ENCODE measurements at places on chromosomes 4 and X.

DNA sequence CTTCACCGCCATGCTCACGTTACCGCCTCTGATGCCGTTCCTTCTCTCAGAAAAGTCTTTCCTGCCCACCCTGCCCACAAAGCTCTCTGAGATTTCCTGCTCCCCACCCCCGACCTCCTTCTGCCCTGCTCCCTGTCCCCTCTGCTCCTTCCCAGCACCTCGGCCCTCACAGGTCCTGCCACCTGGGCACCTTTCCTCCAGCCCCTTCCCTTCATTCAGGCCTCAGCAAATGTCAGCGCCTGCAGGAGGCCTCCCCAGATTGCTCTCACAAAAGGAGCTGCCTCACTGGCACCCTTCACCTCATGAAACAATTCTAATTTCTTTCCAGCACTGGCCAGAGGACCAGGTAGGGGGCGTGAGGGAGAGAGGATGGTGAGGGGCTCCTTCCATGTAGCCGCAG is 33.6 kb upstream of the MXD4 start:
- DNase-seq: no peak

DNA sequence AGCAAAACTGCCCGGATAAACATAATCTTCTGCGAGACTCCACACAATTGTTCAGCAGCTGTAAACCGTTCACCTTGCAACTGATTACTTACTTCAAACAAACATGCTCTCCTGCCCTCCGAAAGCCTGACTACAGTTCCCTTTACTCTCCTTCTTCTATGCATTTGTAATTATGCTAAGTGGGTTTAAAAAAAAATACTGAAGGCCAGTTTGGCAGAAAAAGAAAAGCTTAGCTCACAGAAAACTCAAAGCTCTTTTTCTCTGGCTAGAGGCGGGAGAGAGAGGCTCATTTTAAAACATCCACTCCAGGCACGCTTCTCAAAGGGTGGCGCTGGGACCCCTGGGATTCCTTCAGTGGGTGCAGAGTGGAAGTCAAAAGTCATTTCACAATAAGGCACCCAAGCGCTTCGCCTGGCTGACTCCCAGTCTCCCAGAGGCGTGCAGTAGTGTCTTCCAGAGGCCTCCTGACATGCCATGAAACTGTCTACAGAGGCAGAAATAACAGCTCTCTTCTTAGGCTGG is 1.9 kb downstream of the DHRSX start:
- DNase-seq: no peak

GRCh38 chr4:100962698-100963097 is 384.6 kb downstream of the PPP3CA start:
- no peak for DNase-seq

DNA sequence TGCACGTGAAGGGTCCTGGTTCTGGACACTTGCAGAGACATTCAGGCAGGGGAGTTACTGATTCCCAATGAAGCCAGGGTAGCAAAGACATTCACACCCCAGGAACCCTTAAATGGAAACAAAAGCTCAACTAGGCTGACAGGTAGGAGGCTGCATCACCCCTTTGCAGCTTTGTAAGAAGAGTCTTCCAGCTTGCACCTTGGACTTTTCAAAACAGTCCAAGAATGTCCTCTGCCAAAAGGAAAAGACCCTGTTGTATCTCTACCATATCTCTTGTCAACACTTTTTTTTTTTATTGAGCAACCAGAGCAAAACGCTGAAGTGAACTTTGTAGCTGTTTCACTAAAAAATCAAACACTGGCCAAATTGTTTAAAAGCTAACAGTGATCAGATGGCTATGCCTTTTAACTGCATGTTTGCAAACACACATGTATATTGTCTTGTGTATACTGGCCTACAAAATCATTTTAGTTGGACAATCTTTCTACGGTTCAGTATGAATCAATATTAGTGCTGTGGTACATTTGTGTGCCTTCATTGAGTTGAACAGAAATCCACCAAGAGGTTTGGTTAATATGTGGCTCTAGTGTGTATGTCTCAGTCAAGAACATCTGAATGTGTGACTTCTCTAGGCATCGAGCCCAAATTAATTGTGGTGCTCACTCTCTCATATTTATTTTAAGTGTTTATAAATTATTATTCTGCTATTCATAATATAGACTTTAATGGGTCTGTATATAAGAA is 18.5 kb upstream of the WWC2 start:
- no peak for DNase-seq

DNA sequence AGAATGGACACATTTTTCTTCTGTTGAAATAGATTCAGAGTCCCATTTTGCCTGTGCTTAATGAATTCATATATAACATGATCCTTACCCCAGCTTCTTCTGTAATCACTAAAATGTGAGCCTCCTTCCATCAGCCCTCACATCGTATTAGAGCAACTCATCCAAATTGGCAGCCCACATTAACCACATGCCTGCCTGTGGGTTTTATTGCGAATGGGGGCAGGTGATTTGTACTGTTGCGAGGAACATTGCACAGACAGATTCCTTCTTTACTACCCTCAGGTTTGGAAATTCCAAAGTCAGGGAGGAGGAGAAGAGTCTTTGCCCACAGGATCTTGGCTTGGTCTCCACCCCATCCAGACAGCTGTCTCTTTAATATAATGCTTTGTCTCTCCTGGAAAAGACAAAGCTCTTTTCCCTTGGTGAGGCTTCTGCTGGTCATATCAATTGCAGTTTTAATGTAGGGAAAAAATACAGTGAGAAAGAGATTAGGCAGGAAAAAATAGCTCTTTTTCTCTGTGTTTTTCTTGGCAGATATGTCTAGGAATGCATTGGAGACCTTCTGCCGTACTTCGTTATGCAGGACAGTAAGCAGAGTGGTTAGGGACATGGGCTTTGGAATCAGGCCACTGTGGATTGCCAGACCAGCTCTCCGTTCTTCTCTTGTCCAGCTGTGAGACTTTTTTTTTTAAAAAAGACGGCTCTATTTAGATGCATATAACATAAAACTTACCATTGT is 371.2 kb downstream of the AFF2 start:
- no peak for DNase-seq

DNA sequence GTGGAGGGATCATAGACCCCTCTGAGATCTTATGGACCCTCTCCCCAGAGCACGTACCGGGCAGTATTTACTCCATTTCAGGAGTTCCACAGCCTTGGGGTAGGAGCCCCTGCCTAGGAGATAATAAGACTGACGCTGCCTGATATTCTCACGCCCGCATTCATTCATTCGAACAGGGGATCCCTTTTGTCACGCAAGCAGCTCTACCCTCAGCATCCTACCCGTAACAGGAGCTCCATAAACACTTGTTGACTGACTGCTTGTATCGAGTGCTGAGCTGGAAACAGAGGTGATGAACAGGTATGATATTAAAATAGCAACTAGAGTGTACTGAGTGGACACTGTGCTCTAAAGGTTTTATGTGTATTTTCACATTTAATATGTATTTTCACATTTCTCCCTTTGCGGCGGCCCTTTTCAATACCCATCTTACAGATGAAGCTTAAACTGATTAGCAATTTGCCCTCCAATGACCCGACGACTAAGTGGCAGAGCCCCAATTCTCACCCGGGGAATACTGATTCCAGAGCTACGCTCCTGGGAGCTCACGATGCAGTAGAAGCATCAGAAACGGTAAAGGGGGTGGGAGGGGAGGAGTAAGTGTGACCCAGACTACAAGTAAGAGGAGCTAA is 888 bp downstream of the RAB28 start:
- DNase-seq: no peak

DNA sequence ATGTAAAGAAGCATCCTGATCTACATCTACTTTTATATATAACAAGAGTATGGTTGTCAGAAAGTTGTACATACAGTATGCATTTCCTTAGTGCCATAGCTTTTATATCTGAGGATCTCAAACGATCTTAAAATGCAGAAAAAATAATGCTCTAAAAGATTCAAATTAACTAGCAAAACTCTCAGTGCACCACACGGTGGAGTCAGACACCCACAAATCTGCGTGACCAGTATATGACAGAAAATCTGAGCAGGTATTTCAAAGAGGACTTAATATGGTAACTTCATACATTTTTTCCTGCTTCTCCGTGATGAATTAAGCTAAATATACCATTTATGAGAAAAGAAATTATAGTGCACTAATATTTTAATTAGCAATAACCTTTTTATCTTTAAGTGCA is 803.0 kb downstream of the DMD start:
- DNase-seq: no peak
